ENCODE measurements at places on chromosomes 5 and 9.

- DNase-seq, result no peak
Measured at GRCh38 chr9:121494192-121494591, 5.5 kb downstream of the GGTA1 start.

GRCh38 chr9:129455151-129455995, 165.5 kb downstream of the C9orf50 start:
- DNase-seq, result no peak

DNA sequence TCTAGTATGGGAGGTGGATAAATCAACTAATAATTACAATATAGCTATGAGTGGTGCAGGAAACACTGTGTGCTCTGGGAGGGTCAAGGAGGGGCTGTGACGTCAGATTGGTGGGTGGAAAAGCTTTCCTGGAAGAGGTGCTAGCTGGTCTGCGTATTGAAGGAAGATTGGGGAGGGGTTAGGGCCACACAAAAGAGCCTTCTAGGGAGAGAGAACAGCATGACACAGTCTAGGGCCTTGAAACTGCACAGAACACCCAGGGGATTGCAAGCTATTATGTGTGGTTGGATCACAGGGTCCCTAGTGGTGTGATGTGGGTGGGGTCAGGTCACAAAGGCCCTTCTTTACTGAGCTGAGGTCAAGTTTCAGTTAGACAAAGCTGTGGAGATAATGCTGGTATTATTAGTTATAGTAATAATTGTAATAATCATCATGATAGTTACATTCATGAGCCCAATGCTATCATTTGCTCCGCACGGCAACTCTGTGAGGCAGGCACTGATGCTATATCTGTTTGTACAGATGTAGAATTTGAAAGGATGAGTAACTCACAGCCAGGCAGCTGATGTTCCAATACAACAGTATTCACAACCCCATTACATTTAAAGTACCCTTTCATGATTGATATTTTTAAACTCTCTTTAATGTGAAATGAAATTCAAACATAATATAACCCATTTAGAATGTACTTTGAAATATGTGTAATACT, 197.4 kb upstream of the IL12B start:
- no peak for DNase-seq

DNA sequence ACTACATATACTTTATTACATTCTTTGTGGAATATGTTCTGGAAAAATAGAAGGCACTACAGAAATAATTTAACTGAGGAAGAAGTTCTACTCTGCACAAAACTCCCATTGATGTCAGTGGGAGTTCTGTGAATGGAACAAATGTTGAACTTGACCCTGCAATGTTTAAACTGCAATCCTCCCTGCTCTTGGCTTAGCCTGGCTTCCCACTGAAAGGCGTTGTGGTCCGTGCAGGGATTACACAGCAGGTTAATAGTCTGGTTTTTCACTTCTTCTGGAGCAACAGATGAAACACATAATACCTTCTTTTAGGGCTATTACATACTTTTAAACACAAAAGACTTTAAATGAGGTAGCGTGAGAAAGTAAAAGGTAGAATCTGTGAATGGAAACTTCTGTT, 12.9 kb upstream of the ERBIN start:
- DNase-seq, result no peak

GRCh38 chr9:97860451-97861147, 7.6 kb downstream of the FOXE1 start:
- no peak for DNase-seq

DNA sequence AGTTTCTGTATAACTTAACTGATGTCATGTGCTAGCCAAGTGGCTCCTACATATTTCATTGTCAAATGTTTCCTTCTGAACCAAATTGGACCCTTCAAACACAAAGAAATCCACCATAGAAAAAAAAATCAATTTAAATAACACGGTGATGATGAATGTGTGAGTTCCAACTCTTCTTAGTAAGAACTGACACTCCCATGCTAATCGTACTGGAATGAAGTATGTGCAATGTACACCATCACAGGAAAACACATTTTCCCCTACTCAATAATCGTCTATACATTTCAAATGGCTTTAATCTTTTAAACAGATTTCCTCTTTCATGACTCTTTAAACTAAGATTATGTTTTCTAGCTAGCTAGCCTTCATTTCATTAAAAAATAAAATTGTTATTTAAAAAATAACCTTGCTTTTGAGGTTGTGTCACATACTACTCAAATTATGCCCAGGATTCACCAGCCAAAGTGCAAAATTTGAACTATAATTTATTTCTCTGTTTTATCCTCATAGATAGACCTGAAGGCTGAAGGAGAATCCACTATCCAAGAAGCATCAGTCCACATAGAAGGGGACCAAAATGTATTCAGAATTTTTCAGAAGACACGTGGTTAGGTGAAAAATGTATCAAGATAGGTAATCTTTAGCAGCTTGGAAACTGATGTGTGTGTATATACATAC, 131.0 kb upstream of the ITGA1 start:
- DNase-seq, result no peak

DNA sequence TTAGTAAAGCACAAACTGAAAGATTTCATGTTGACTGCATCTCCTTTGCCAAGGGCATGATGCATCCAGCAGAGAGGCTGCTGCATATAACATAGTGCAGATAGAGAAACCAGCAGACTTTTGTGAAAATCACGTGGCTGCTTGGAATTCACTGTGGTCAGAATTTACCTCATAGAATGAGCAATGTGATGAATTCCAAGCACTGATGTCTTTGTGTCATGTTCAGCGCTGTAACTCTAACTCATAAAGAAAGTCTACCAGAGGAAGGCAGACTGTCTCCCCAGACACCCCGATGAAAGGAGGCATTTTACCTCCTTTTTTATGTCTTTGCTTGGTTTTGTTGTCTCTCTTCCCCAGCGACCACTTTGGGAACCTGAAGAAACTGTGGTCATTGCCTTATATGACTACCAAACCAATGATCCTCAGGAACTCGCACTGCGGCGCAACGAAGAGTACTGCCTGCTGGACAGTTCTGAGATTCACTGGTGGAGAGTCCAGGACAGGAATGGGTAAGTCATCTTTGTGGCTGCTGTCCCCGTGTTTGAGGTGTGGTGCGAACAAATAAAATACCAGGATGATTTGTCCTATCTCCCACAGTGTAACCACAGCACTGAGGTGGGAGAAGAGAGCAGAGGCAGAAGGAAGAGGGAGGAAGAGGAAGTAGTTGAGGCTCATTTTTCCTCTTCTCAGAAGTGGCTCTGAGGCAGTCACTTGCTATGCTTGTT, 42.0 kb downstream of the ITK start:
- no peak for DNase-seq

- DNase-seq, result no peak
Measured at GRCh38 chr9:98485706-98486105, 223.0 kb downstream of the GABBR2 start.

DNA sequence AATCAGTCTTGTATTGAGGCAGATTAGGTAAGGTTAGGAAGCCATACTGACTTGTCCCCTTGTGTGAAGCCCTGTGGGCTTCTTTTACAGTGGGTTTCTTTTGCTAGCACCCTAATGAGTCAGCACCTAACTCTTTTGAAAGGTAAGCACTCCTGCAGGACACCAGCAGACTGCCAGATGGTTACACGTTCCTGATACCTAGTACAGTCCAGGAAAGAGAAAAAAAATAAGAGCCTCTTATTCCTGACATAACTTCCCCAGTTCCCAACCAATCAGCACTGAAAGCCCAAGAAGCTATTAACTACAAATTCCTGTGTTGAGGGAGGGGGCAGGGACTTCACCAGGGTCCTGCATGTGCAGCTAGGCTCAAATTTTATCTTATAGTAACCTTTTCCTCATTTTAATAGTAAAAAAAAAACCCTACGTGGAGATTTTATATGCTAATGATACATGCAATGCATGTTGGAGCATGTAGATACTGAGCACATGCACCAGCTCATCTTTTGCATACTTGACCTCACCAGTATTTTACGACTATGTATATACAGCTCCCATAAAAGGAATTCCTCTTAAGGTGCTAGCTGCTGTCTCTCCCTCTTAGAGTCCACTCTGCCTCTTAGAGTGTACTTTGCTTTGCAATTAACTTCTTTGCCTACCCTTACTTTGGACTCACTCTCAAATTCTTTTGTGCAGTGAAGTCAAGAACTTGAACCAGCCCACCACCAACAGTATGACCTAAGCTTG, 84.7 kb upstream of the RORB start:
- DNase-seq, result no peak

DNA sequence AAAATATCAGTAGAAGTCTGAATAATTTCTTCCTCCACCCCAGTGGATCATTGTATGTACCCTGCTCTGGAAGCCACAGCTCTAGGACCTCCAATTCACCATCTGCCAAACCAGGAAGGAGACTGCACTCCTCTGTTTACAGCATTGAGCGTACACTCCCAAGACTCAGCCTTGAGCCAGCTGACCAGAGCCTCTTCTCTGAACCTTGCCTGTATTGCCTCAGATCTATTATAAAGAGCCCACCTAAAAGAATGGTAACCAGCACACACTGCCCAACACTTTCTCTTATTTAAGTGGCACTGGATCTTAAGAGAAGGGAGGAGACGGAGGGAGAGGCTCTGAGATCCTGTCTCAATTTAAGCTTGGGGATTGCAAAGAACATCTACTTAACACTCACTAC, 217.8 kb upstream of the RASEF start:
- DNase-seq, result no peak

GRCh38 chr9:74804018-74804385, 83.7 kb downstream of the TRPM6 start:
- DNase-seq, result no peak

- no peak for DNase-seq
Measured at GRCh38 chr9:21075484-21075883, 2.3 kb downstream of the IFNB1 start.

GRCh38 chr5:125967576-125967975, 455.6 kb upstream of the GRAMD2B start:
- no peak for DNase-seq

DNA sequence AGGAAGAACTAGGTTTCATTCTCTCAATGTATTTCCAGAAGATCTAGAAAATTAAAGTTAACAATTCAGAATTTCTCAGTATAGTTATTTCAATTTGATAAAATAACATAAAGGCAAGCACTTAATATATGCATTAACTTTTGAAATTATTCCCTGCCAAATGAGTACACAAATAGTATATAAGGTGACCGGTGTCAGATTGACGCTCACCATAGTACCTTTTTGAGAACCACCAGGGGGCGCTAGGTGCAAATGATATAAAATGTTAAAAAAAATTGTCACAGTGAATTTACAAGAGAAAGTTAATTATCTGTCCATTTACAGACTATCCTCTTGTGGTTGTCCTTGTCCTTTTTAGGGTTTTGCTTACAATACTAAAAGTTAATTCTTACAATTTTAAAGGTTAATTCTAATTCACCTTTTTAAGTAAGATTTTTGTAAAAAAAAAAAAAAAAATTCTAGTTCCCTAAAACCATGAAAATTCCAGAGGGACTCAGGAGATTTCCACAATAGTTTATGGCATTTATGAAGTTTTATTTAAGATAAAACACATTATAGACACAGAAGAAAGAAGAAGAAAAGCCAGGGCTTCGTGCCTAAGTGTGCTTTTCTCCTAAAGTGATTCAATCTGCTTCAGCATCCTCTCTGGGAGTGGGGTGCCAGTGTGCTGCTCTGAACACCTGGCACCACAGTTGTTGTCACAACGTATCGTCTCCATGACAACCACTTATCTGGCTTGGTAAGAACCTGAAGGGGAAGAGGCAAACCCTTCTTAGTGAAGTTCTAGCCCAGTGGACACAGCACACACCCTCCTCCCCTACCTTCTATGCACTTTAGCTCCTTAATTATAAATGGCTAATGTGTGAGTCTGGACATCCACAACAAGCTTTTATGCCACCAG, 1.7 kb downstream of the ADAMTS16 start:
- DNase-seq, result peak; percentile 79

GRCh38 chr5:56085193-56085592, 90.4 kb upstream of the IL6ST start:
- DNase-seq, result no peak

- DNase-seq, result peak; percentile 24
Measured at GRCh38 chr5:7261049-7261448, 134.9 kb upstream of the ADCY2 start.

GRCh38 chr5:148973455-148973854, 89.4 kb downstream of the SH3TC2 start:
- DNase-seq, result no peak

- no peak for DNase-seq
Measured at GRCh38 chr5:20463206-20463605, 475.2 kb upstream of the CDH18 start.

GRCh38 chr5:31417512-31417911, 114.4 kb downstream of the DROSHA start:
- DNase-seq, result no peak

- no peak for DNase-seq
Measured at GRCh38 chr5:170597872-170598271, 94.1 kb downstream of the KCNIP1 start.

- no peak for DNase-seq
Measured at GRCh38 chr9:130268521-130269211, 3.1 kb downstream of the HMCN2 start.

DNA sequence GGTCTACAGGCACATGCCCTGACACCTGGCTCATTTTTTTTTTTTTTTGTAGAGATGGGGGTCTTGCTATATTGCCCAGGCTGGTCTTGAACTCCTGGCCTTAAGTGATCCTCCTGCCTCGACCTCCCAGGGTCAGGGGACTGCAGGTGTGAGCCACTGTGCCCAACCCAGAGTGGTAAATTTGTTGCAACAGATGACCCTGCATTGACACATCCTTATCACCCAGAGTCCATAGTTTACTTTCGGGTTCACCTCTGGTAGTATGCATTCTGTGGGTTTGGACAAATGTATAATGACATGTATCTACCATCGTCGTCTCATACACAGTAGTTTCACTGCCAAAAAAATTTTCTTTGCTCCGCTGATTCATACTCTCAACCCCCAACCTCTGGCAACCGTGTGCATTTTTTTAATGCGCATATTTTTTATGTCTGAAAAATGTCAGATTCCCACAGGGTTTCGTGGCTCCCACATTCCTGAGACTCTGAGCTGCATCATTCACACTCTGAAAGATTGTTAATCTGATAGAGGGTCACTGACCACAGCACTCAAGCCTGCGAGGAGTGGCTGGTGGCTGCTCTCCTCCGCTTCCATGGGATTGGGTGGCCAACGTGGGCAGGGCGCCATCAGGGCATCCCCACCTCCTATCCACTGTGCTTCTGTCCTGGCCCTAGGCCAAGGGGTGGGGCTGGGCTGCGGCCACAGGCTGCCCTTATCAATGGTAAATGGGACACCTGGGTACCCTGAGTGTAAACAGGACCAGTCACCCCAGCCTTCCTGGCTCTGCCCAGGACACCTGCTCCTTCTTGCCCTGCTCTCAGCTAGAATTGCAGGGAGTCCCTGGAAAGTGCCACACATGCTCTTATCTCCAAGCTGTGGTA, 9.6 kb downstream of the NDST1 start:
- DNase-seq, result peak; percentile 72

DNA sequence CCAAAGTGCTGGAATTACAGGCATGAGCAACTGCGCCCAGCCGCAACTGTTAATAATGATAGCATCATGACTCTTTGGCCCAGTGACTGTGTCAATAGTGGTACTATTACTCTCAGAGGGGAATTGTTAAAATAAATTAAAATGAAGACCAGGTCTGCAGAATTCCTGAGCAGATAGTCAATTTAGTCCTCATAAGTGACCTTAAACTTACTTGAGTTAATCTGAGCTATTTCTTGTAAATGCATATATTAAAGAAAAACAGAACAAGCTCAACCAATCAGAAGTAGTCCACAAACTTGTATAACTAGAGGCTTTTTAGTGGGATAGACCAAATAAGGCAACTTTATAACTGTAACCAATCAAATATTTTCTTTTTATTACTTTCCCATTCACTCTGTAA, 1.7 kb upstream of the RECK start:
- no peak for DNase-seq
